ENCODE measurements at places on chromosomes 4 and X.

GRCh38 chrX:71095033-71095432 is 618 bp upstream of the FOXO4 start:
- DNase-seq = no peak

DNA sequence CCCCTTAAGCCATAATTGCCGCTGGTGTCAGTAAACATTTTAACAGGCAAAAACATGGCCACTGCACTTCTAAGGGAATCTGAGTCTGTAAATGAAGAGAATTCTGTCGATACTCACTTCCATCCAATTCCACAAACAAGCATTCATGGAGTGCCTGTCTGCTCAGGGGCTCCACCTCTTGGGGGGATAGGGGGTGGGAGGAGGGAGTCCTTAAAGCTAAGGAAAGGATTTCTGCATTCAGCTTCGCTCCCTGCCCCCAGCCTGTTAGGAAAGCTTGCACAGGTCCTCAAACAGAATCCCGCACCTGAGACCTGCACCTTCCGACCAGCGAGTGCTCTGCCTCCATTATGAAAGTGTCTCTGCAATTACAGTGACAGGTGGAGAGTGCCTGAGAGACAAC is 130.2 kb upstream of the KIT start:
- DNase-seq = no peak

- no peak for DNase-seq
These were observed 186.1 kb upstream of the CASK start for GRCh38 chrX:42109428-42109827.

- peak; percentile 24 for DNase-seq
These were observed 249.3 kb upstream of the PRKX start for GRCh38 chrX:3962511-3963311.

- no peak for DNase-seq
These were observed 155.5 kb downstream of the SLC7A11 start for GRCh38 chr4:138086611-138087041.

- no peak for DNase-seq
These were observed 221.2 kb downstream of the SLC4A4 start for GRCh38 chr4:71559957-71560571.

DNA sequence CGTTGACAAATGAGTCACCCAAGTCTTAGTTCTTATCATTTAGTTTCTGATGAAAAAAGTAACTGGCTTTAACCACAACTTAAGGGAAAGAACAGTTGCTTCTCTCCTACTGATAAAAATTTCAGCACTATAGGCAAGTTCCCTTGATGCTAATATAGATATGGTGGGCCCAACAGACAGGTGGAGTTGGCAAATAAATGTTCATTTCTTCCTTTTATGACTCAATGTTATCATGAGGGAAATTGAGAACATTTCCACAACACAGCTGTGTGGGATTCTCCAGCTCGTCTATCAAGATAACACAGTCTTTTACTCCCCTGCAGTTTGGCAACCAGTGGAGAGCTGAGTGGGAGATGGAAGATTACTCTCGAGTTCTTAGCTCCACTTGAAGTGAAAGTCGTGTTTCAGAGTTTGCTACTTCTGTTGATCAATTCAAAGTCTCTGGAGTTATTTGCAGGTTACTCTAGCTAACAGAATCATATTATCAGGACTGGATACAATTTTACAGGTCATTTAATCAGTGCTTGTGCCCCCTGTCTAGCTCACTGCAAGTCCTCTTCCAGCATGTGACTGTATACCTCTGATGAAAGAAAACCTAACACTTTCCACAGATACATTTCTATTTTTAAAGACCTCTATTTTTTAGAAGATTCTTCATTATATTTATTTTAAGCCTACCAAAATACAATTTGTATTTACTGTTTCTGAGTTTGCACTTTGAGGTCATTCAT is 270.6 kb upstream of the GK2 start:
- no peak for DNase-seq

DNA sequence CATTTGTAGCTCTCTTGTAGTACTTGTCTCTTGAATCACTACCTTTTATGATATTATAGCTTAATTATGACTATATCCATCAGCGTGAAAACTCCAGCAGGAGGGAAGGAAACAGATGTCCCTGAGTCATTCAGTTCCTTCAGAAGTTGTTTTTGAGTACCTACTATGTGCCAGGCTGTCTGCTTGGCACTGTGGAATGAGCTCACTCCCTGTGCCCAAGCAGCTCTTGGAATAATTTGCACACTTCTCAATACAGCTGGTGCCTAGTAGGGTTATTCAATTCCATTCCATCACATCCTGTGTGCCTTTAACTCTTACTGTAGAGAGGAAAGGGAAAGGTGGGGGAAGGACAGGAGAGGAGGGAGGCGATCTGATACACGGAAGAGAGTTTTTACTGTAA is 77.1 kb downstream of the NFKB1 start:
- no peak for DNase-seq

DNA sequence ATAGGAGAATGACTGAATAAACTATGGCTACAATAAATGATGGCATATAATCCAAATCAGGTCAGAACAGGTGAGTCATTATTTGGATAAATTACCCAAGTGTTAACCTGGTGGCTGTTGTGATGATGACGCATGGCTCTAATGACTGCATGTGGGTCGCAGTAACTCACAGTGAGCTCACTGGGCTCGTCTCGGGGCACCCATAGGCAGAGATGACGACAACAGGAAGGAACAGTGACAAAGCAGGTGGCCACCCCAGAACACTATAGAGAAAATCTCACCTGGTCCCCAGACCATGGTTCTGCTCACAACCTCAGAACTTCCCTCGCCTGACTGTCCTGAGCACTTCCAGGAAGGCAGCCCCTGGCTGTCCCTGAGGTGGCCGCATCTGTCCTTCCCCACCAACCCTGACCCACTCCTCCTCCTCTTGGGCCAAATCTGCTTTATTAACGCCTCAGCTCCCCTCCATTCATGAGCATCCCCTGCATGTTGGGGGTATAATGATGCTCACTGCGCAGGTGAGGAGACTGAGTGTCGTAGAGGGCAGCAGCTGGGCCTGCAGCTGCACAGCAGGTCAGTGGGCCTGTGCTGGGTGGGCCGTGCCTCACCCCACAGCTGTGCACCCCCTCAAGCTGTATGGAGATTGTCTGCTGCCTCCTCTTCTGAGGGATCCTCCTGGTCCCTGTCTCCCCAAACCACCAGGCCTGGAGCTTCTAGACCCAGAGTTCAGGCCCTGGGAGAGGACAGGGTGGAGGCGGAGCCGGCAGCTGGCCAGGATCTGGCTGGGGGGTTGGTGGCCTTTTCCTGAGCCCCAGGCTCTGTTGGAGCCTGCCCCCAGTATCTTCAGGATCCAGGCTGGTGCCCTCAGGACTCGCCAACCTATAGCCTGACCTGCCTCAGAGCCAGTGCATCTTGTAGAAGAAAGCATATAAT is 30.9 kb upstream of the FAM156A start:
- DNase-seq = no peak

- no peak for DNase-seq
These were observed 291.3 kb downstream of the GALNTL6 start for GRCh38 chr4:172104539-172104938.

DNA sequence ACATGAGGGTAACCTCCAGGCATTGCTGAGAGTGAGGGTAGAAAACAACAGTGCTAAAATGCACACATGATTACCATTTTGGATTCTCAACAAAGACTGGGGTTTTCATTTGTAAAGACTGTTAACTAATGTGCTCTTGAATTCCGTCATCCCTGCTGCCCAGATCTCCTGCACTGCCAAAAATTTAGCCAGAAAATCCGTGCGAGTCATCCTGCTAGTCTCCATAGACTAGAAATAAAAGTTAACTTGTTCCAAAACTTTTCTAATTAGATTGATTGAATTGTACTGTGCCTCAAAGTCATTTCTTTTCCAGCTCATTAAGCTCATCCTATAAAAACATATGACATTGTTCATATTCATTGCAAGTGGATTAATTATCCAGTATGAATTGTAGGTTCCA is 99.8 kb downstream of the ARSF start:
- DNase-seq = no peak

- DNase-seq = no peak
These were observed 213.4 kb downstream of the MAML3 start for GRCh38 chr4:139940600-139940999.

DNA sequence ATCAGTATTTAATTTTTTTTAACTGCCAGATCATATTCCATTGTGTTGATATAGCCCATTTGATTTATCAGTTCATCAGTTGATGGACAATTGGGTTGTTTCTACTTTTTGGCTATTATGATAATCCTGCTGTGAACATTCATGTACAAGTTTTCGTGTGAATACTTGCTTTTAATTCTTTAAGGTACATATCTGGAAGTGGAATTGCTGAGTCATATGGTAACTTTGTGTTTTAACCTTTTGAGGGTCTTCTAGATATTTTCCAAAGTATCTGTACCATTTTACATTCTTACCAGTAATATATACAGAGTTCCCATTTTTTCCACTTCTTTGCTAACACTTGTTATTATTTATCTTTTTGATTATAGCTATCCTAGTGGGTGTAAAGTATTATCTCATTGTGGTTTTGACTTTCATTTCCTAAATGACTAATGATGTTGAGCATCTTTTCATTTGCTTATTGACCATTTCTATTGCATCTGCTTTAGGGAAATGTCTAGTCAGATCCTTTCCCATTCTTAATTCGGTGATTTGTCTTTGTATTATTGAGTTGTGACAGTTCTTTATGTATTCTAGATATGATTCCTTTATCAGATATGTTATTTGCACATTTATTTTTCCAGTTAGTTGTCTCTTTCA is 75.2 kb upstream of the NUDT6 start:
- DNase-seq = no peak

DNA sequence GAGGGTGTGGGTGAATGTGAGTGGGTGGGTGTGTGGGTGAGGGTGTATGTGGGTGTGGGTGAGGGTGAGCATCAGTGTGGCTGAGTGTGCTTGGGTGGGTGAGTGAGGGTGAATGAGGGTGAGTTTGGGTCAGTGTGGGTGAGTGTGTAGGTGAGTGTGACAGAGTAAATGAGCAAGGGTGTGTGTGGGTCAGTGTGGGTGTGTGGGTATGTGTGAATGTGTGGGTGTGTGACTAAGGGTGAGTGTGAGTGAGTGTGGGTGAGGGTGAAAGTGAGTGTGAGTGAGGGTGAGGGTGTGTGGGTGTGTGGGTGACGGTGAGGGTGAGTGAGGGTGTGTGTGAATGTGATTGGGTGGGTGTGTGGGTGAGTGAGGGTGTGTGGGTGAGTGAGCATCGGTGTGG is 1676.7 kb upstream of the TENM3 start:
- DNase-seq = no peak

DNA sequence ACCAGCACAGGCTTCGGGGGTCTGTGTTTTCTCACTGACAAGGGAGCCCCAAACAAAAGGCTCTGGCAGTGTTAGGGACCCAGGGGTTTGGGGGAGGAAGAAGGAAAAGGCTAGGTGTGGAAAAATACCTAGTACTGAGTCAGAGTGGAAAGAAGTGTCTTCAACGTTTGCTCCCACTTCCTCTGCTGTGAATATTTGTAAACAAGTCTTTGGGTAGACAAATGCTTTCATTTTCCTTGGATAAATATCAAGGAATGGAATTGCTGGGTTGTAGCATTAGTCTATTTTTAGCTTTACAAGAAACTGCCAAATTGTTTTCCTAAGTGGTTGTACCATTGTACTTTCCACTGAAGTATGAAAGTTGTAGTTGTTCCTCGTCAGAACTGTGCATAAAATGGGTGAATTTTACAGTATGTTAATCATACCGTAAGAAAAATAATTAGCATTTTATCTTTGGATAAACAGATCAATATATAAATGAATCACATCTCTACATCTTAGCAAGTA is 17.4 kb downstream of the COL4A5 start:
- no peak for DNase-seq

GRCh38 chr4:73244945-73245601 is 13.5 kb downstream of the ANKRD17 start:
- no peak for DNase-seq

- peak; percentile 33 for DNase-seq
These were observed 51.7 kb downstream of the SLC7A11 start for GRCh38 chr4:138190452-138190858.

Measured in RPMI8226 (cell line).